Esophagus muscularis mucosa (tissue), 4 donors: ENCODE measurements at places on chromosomes 12 and 14.

- DNase-seq = no peak
These were observed 132.5 kb upstream of the RFLNA start for GRCh38 chr12:124162151-124163110.

GRCh38 chr12:53754633-53755264 lies 3.0 kb upstream of the CISTR start:
- DNase-seq = no peak

- no peak for DNase-seq
These were observed 21.0 kb downstream of the C12orf75 start for GRCh38 chr12:105351523-105351922.

DNA sequence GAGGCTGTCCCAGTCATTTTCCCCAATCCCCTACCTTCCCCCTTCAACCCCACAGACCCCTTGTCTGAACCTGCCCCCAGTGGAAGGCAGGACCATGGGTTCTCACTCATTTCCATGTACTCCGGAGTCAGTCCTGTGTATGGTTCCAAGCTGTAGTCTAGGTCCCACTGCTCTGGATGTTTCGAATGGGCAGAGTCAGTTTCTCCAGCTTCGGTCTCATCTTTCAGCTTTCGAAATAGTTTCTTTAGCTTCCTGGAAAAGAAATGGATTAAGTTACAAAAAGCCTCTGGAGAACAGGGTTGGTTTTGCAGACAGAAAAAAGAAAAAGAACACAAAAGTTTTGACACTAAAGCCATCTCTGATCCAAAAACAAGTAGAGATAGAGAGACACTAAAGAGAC lies 167.5 kb downstream of the NTF3 start:
- no peak for DNase-seq

- no peak for DNase-seq
These were observed 70.2 kb upstream of the ZFP36L1 start for GRCh38 chr14:68862954-68863594.

- DNase-seq = no peak
These were observed 197.2 kb upstream of the PLEKHG7 start for GRCh38 chr12:92505254-92506231.

DNA sequence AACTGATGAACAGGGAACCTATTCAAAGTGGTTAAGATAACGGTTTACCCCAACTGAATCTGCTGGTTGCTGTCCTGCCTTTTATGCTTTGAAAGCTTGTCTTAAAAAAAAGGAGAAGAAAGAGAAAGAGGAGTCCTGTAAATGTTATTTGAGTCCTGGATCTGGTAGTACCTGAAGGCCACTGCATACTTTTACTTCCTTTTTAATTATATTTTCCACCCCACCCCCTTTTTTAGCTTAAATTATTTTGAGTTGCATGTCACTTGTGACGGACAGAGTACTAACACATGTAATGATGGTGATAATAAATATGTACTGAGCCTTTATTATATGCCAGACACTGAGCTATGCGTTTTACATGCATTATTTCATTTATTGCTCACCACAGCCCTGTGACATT lies 2.5 kb upstream of the AMIGO2 start:
- DNase-seq = no peak

- DNase-seq = peak; percentile 19
These were observed 106.9 kb upstream of the DYRK2 start for GRCh38 chr12:67541625-67541991.

- DNase-seq = no peak
These were observed 13.3 kb upstream of the OAS3 start for GRCh38 chr12:112924986-112925385.

GRCh38 chr12:113405694-113406093 lies 2.0 kb upstream of the SDS start:
- DNase-seq = no peak
